ENCODE measurements at places on chromosomes 11 and 22.

- no peak for DNase-seq
Measured at GRCh38 chr11:115659061-115659963, 155.1 kb upstream of the CADM1 start.

GRCh38 chr11:110379261-110379660 lies 50.5 kb upstream of the FDX1 start:
- no peak for DNase-seq

DNA sequence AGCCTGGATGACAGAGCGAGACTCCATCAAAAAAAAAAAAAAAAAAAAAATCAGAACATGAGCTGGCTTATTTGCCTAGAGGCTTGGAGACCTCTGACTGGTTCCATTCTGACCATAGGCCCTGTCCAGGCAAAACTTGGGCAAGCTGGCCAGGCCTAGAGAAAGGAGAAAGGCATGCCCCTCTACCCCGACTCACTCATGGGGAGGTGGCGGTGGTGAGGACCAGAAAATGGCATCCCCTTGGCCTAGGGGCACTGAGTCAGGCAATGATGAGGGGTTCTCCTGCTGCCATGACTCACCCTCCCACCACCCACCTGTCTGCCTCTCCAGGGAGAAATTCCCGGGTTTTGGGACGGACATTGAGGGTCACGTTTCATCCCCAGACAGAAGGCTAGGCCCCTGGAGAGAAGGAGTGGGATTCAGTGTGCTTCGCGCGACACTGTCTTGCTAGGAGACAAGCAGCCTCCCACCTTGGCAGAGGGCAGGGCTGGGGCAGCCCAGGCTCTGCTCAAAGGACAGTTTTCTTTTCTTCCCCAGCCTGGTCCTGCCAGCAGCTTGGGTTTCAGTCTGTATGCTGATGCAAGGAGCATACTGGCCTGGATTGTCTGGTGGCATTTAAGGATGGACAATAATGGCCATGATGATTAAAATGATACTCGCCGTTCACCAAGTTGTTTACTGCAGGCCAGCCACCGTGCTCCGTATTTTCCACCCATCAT lies 17.2 kb downstream of the TOB2 start:
- DNase-seq, result no peak

- DNase-seq, result peak; percentile 79
Measured at GRCh38 chr11:75474878-75475766, 42.1 kb upstream of the KLHL35 start.

- DNase-seq, result no peak
Measured at GRCh38 chr11:20042811-20043341, 117.4 kb downstream of the DBX1 start.

DNA sequence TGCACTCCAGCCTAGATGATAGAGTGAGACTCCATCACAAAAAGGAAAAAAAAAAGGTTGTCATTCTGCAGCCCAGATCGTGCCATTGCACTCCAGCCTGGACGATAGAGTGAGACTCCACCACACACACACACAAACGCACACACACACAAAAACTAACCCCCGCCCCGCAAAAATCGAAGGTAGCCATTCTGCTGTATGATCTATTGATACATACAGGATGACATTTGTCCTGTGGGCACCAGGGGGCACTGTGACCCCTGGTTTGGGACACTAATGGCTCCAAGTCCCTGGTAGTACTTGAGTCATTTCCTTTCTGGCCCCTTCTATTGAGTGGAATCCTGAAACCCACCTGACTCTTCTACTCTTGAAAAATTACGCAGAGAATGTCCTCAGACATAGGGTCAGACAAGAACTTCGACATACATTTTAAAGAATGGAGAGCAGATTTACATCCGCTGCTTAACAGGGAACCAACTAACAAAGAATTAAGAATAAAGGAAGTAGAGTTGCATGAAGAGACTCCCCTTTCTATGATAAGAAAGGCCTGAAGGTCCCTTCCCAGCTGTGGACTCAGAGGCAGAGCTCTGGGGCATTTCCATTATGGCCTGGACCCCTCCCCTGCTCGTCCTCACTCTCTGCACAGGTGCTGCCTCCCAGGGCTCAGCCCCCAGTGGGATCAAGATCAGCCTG lies 35.0 kb upstream of the PRAME start:
- DNase-seq, result peak; percentile 81

GRCh38 chr11:134346101-134346975 lies 14.6 kb downstream of the GLB1L2 start:
- no peak for DNase-seq

GRCh38 chr11:75654314-75654713 lies 14.5 kb downstream of the MAP6 start:
- DNase-seq, result no peak

DNA sequence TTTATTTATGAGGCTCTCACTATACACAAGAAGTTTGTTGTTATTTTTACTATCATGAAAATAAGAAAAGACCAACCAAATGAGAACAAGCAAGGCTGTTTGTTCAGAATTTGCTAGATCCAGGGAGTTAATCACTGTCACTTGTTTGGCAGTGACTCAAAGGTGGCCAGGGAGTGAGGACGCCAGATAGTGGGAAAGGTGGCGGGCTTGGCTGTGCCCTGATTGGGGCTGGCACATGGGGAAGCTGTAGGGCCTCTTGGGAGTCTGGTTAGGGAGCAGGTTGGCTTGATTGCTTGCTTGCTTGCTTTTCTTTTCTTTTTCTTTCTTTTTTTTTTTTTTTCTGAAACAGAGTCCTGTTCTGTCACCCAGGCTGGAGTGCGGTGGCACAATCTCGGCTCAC lies 53.1 kb upstream of the SLC22A12 start:
- DNase-seq, result no peak

DNA sequence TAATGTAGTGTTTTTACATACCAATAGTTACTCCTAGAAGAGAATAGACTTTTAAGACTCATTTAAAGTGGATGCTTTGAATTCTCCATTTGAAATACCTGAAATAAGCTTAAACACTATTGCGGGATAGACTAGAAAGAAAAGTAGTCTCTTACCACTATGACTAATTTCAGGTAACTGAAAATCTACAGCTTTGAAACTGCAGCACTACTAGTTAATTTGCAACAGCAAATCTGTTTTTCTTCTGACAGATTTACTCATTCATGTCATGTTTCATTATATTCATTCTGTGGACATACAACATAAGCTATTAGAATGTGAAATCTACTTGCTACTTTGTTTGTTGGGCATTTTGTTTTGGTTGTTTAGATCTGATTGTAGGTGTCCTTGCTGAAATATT lies 153.6 kb downstream of the MAML2 start:
- DNase-seq, result no peak

GRCh38 chr11:128324051-128324481 lies 263.3 kb downstream of the ETS1 start:
- DNase-seq, result peak; percentile 76

GRCh38 chr11:67541198-67541597 lies 18.0 kb upstream of the CABP2 start:
- DNase-seq, result no peak

- DNase-seq, result no peak
Measured at GRCh38 chr11:134944986-134945385, 532.9 kb upstream of the B3GAT1 start.

- no peak for DNase-seq
Measured at GRCh38 chr11:87223816-87224215, 186.1 kb downstream of the TMEM135 start.

DNA sequence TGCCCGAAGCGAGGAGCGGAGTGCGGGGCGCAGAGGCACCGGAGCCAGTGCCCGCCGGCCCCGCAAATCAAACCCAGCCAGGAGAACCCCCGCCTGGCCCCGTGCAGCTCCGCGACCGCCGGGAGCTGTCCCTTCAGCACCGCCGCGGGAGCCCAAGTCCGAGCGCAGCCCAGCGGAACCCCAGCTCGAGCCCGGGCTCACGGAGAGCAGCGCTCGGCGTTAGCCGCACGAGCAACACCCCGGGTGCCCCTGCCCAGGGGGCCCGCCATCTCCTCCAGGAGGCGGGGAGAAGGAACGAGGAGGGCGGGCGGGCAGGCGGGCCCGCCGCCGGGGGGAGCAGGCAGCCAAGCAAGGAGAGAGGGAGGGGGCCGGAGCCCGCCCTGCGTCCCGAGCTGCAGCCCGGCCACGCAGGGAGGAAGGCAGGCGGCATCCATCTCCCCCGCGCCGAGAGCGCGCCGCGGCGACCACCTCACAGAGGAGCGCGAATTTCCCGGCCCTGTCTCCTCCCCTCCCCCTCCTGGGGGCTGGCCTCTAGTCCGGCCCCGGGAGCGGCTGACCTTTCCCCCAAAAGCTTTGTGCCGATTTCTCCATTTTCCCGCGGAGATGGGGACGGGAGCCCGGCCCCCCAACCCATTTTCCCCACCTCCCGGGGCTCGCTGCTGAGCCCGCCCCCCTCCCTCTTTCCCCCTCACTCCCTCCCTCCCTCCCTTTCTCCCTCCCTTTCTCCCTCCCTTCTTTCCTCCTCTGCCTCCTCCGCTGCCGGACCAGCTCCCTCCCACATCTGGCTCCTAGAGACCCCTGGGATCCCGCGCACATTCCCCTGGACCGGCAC lies 621 bp downstream of the KCNC1 start:
- no peak for DNase-seq

DNA sequence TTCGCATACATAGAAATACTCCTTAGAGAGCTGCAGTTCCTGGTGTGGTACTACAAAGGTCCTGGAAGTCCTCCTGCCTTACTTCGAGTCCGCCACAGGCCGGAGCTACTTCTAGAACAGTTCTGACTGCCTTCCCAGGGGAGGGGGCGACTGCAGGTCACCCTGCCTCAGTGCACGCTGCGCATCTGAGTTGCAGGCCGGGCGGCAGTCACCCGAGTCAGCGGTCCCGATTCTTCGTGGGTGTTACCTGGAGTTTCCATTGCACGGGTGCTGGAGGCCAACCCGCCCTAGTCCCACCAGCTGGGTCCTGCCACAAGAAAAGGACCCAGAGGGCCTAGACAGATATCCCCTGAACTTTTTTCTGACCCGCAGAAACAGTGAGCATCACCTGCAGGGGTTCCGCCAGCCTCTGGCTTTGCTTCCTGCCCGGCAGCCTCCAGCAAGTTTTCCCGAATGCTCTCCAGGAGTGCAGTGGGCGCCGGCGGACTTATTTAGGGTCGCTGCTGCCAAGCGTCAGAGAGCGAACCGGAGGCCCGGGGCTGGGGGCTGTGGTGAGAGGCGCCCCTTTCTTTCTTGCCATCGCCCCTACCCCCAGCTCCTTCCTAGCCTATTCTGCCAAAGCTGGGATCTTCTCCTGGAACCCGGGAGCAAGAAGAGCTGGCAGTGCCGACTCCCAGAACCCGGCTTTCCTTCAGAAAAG lies 1.7 kb upstream of the CALCB start:
- DNase-seq, result no peak

GRCh38 chr11:61701242-61701886 lies 21.2 kb downstream of the DAGLA start:
- no peak for DNase-seq

DNA sequence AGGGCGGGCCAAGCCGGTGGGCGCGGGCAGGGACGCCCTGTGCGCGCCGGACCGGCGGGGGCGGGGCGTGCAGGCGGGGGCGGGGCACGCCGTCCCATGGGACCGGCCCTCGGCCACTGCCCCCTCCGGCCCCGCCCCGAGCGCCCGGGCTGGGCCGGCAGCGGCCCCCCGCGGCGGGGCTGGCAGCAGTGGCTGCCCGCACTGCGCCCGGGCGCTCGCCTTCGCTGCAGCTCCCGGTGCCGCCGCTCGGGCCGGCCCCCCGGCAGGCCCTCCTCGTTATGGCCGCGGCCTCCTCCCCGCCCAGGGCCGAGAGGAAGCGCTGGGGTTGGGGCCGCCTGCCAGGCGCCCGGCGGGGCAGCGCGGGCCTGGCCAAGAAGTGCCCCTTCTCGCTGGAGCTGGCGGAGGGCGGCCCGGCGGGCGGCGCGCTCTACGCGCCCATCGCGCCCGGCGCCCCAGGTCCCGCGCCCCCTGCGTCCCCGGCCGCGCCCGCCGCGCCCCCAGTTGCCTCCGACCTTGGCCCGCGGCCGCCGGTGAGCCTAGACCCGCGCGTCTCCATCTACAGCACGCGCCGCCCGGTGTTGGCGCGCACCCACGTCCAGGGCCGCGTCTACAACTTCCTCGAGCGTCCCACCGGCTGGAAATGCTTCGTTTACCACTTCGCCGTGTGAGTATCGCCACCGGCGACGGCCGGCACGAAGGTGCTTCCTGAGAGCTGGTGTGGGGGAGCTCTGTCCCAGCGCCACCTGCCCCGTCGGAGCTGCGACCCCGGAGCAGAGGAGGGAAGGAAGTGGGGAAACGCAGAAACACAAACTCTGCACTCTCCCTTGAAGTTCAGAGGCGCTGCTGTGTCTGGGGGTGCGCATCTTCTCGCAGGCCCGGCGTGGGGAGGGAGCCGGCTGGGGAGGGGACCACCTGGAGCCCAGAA lies at the start of gene KCNQ1:
Gene KCNQ1, plus strand, starts transcription at position 188 of the 925 bp plus-strand sequence. Its CDS starts 91 bp downstream, at position 279.
- peak; percentile 73 for DNase-seq
